ENCODE measurements at places on chromosomes 13 and 19. TPM values are rescaled to one million over a fixed set of nuclear protein-coding genes. Genes with fewer than 3 reads are reported as not detected.
A peak's percentile ranks its signal among the peaks of the same experiment; 100 is the strongest.

DNA sequence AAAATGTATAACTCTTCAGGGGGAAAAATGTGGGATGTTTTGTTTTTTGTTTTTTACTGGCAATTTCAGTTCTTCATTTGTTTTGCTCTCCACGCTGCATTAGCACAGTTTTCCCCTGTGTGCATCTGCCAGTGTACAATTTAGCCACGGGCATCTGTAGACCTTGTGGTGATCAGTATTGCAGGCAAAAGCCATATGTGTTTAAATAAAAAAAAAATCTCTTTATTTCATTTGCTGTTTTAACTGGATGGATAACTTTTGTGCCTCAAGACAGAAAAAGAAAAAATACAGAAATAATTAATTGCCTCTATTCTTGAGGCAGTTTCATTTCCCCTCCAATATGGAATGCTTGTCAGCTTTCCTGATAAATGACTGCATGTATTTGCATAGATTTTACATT is 7.9 kb upstream of the MAB21L1 start:
- DNase-seq: peak; percentile 72

- peak; percentile 0 for DNase-seq
Measured at GRCh38 chr19:51830274-51830673, 35.3 kb downstream of the FPR3 start.

DNA sequence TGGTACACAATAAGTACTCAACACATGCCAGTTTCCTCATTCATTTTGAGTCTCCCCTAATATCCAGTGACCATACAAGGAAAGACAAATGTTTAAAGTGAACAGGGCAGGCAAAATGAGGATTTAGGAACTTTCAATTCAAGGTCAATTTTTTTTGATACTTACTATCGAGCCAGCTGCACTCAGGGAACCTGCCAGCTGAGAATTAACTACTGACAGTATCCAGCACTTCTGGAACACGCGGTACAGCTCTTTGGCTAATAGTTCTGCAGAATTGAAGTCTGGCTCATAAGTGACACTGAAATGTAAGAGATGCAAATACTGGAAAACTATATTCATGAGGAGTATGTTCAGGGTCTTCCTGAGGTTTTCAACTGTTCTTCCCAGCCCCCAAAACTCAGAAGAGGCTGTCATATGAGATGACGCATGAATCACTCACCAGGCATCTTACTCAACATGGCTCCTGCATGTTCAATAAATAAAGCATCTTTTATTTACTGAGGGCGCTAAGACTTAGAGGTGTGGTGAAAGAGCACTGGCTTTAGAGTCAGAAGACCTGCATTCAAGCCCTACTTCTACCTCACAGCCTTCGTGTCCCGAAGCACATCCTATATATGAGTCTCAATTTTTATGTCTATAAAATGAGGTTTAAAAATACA is 25.6 kb downstream of the RUBCNL start:
- DNase-seq: no peak

DNA sequence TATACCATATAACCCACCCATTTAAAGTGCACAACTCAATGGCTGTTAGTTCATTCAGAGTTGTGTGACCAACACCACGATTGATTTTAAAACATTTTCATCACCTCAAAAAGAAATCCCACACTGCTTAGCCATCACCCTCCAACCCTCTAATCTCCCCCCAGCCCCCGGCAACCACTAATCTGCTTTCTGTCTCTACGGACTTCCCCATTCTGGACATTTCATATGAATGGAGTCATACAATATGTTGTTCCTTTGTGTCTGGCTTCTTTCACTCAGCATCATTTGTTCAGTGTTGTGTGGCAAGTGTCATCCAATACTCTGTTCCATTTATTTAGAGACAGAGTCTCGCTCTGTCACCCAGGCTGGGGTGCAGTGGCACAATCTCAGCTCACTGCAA is 4.0 kb upstream of the PNMA8B start:
- no peak for DNase-seq

Gene GFY
- 0.55 TPM for total RNA-seq

DNA sequence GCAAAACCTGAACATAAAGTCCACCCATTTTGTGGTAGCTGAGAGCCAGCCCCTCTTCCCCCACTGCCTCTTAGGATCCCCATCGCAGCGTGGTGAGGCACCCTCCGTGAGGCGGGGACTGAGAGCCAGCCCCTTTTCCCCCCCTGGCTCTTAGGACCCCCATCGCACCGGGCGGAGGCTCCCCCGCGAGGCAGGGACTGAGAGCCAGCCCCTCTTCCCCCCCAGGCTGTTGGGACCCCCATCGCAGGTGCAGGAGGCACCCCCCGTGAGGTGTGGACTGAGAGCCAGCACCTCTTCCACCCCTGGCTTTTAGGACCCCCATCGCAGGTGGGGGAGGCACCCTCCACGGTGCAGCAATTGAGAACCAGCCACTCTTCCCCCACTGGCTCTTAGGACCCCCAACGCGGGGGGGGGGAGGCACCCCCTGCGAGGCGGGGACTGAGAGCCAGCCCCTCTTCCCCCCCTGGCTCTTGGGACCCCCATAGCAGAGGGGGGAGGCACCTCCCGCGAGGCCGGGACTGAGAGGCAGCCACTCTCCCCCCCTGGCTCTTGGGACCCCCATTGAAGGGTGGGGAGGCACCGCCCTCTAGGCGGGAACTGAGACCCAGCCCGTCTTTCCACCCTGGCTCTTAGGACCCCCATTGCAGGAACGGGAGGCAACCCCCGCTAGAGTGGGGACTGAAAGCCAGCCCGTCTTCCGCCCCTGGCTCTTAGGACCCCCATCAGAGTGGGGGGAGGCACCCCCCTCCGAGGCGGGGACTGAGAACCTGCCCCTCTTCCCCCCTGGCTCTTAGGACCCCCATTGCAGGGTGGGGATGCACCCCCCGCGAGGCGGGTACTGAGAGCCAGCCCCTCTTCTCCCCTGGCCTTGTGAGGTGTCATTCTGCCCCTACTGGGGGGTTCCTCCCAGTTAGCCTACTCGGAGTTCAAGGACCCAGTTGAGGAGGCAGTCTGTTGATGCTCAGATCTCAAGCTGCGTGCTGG is 366.4 kb upstream of the SPRY2 start:
- no peak for DNase-seq

DNA sequence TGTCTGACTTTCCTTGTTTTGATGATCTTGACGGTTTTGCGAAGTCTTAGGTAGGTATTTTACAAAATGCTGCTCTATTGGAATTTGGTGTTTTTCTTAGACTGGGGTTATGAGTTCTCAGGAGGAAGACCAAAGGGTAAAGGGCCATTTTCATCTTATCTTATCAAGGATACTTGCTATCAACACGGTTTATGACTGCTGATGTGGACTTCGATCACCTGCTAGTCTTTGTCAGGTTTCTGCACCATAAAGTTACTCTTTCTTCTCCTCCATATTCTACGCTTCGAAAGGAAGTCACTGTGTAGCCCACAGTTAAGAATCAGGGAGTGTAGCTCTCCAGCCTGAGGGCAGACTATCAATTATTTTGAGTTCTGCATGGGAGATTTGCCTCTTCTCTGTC is 7.4 kb upstream of the CEBPG start:
- DNase-seq: no peak

Gene LAIR2
- total RNA-seq: not detected

DNA sequence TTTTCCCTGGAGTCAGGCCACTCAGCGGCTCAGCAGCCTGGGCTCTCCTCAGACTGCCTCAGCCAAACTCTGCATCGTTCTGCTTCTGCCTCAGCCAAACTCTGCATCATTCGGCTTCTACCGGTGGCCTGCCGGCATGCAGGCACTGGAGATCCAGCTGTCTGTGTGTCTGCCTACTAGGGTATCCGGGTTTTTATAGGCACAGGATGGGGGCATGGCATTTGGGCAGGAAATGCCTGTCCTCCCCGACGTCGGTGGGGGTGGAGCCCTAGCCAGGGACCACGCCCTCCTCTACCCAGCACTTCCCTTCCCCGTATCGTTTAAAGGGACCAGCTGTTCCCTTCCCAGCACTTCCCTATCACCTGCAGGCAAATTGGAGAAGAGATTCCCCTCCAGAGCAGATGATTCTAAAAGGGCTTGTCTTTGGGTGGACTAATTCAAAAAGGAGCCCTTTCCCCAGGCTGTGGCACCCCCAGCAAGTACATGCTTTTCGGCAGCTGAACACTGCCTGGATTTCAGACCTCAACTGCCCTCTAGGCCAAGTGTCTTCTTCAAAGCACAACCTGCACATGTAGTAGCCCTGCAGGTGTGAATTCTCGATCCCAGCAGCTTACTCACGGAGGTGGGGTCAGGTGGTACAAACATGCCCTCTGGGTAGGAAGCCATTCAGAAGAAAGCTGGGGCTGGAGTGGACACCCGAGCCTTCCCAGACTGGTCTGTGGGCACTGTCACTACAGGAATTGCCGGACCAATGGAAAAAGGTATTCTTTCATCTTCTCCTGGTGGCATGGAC is 25.4 kb upstream of the GPR12 start:
- peak; percentile 56 for DNase-seq

Gene CEACAM20
- total RNA-seq: not detected

- no peak for DNase-seq
Measured at GRCh38 chr19:11191934-11192333, 5.4 kb downstream of the KANK2 start.

Gene NLRP12
- not detected for total RNA-seq

Gene ZNF99
- not detected for total RNA-seq

Gene RGCC
- 3.4 TPM for total RNA-seq

Gene CEACAM8
- total RNA-seq: 0.61 TPM

Gene IFI30
- 77.6 TPM for total RNA-seq

- no peak for DNase-seq
Measured at GRCh38 chr13:79987323-79987722, 353.6 kb downstream of the SPRY2 start.

GRCh38 chr13:104571161-104571892 is 1505.1 kb upstream of the SLC10A2 start:
- peak; percentile 76 for DNase-seq

GRCh38 chr13:38957794-38958592 is 32.6 kb downstream of the STOML3 start:
- no peak for DNase-seq

Gene IQCN
- 0.37 TPM for total RNA-seq

DNA sequence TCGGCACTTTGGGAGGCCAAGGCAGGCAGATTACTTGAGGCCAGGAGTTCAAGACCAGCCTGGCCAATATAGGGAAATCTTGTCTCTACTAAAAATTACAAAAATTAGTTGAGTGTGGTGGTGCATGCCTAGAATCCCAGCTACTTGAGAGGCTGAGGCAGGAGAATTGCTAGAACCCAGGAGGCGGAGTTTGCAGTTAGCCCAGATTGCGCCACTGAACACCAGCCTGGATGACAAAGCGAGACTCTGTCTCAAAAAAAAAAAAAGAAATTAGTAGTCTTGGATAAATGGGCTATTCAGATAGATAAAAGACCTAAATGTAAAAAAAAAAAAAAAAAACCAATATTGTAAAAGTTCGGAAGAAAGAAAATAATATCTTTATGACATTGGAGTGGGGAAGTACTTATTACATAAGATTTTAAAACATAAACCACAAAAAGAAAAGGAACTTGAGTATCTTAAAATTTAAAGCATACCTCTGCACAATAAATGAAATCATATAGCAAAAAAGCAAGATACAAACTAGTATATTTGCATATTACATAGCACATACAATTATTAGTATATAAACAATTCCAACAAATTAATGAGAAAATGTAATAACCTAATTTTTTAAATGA is 26.7 kb upstream of the RNASEH2B start:
- no peak for DNase-seq

Gene URAD
- total RNA-seq: not detected

DNA sequence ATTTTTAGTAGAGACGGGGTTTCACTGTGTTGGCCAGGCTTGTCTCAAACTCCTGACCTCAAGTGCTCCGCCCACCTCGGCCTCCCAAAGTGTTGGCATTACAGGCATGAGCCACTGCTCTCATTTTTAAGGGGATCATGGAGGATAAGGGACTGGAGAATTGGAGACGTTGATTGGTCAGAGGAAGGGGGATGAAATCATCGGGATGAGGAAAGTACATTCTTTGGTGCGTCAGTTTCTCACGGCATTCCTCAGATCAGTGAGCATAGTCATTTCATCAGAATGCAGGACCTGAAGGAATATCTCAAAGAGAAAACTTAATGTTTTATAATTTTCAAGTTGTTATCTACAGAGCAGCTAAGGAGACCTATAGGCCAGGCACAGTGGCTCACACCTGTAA is 14.0 kb downstream of the ZNF114 start:
- DNase-seq: no peak

DNA sequence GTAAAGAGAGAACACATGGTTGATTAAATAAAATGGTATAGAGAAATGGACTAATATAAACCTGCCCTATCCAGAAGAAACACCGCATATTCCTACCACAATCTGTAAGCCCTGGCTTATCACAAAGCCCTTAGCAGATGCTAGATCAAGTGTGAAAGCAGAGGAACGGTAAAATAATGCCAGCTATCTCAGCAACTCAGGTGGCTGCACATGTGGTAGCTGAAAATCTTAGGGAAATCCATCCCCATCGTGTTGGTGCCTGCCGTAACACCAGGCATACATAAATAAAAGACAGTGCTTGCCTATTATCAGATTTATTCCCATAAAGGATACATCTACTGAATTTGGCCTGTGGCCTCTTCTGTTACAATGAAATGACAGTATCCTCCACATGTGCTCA is 304.1 kb upstream of the MAB21L1 start:
- no peak for DNase-seq

DNA sequence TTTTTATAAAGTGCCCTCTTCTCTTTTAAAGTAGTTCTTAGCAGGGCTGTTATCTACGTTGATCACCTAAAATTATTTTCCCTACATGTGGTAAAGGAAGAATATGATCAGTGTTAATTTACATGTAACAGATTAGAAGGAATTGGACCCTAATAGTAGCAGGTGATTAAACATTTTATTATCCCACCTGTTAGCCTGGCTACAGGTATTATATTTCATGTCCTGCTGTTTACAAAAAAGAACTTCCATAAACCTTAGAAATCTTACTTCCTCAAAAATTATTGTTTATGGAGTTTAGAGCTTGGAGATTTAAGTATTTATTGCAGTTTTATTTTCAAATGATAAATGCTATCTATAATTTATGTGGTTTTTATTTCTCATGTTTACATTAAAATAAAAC is 1226.7 kb downstream of the UQCRFS1 start:
- no peak for DNase-seq

DNA sequence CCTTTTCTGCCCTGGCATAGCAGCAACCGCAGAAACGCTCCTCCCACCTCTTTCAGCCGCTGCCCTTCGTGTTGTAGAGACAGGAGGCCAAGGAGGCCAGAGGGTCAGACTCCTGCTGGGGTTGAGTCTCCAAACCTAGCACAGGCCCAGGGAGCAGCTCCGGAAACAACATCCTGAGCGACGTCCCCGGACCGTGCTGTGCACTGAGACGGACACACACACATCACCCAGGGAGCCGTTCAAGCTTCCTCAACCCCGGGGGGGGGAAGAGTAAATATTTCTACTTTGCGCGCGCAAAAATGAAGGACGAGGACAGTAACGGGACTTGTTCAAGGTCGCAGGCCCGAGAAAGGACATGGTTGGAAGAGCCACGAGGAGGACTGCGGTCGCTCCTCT is 657 bp downstream of the ZNF550 start:
- DNase-seq: peak; percentile 13

Gene ZNF493
- total RNA-seq: 0.03 TPM

Gene RETN
- total RNA-seq: not detected

GRCh38 chr19:42111811-42112210 is 20.4 kb downstream of the POU2F2 start:
- no peak for DNase-seq

GRCh38 chr13:24348797-24349515 is 39.6 kb downstream of the C1QTNF9 start:
- no peak for DNase-seq

Data from G401 (cell line).